ENCODE measurements at places on chromosomes 5 and 9. TPM values are rescaled to one million over a fixed set of nuclear protein-coding genes. Genes with fewer than 3 reads are reported as not detected.

The UBE2QL1 gene
- under 0.01 TPM for total RNA-seq

The PITX1 gene
- total RNA-seq = 0.32 TPM

The PCDHA13 gene
- total RNA-seq = 0.15 TPM

The CD274 gene
- total RNA-seq = 17.9 TPM

The FOCAD gene
- total RNA-seq = 66.4 TPM

The FBP2 gene
- total RNA-seq = not detected

The TRIM36 gene
- total RNA-seq = not detected

The MZB1 gene
- 0.32 TPM for total RNA-seq

The PCAT7 gene
- not detected for total RNA-seq

The OSMR gene
- 21.4 TPM for total RNA-seq
